ENCODE measurements at places on chromosomes 13 and 19.

DNA sequence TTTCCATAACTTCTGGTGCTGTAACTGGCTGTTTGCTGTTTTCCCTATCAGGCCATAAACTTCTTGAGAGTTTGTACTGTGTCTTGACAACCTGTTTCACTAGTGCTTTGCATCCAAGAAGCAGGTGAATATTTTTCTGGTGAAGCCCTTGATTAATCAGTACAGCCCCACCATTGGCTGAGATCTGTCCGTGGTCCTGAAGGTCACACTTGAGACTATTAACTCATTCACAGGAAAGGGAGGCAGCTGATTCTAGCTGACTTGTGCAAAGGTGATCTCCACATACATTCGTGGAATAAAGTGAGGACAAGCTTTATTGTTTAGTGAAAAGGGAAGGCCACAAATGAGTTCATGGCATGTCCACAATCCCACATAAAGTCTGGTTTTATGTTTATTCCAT lies 61.4 kb upstream of the ZNF835 start:
- no peak for DNase-seq

DNA sequence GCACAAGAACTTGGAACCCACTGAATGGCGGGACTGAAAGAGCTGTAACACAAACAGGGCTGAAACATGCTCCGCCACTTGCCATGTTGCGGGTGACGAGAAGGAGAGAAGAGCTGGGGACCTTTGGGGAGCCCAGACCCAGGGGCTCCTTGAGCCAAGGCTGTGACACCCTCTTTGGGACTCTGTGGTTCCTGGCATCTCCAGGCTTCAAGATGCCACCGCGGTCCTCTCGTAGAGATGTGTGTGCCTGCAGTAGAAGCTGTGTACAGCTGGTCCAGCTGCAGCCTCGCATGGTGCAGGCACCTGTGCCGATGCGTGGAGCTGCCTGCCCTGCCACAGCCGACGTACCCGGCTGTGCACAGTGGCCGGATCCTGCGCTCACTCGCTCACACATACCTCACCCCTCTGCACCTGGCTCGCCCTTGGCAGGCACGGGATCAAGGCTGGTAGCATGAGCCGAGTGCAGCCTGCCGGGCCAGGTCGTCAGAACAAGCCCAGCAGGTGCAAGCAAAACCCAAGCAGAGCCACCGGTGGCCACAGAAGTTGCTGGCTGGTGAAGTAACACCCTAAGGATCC lies 1385.8 kb downstream of the PCDH9 start:
- no peak for DNase-seq

DNA sequence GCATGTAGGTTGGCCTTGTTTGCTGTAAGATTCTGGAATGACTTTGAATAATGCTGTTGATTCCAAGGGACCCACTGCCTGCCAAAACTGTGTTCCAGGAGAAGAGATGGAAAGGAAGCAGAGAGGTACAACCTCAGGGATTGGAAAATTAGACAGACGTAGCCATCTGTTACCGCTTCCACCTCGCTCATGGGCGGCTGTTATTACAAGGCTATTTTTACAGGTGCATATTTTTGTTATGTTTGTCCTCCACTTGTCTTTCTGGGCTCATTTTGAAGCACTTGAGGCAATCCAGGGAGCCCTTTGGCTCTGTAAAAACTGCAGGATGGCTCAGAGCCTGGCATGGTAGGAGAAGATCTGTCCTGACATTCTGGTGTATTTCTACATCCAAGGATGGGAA lies 276.4 kb upstream of the TMTC4 start:
- DNase-seq, result no peak

GRCh38 chr13:110485604-110486003 lies 75.9 kb downstream of the RAB20 start:
- DNase-seq, result no peak

GRCh38 chr19:19321141-19321577 lies 530 bp downstream of the MAU2 start:
- peak; percentile 38 for DNase-seq

- peak; percentile 9 for DNase-seq
These were observed 693.7 kb downstream of the UQCRFS1 start for GRCh38 chr19:28519218-28519779.

DNA sequence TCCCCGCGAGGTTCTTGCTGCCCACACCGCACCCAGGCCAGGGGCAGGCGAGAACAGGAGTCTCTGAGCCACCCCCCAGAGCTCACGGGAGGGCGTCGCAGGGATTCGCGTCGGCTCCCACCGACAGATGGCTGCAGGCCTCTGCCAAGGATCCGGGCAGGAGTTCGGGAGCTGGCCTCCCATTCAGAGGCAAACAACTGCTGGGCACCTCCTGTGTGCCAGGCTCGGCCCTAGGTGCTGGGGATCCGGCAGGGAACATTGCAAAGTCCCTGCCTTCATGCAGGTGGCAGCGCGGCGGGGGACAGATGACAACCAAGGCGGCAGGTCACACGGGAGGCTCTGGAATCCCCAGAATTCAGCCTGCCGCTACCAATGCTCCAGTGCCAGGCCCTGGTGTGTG lies 25.3 kb downstream of the LRRC4B start:
- no peak for DNase-seq

DNA sequence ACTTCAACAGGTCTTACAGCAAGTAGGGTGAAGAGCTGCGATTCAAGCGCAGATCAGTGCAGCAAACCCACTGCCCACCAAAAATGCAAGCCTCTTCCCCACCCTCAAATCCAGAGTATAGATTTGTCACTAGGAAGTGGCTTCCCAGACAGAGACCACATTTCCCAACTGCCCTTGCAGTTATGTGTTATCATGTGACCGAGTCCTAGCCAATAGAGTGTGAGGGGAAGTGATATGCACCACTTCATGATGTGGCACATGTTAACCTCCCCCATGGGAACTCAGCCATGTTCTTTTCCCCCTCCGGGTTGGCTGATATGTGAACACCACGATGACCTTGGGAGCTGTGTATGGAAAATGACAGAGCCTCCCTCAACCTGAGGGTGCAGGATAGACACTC lies 50.8 kb downstream of the MBD3L2B start:
- DNase-seq, result peak; percentile 76

DNA sequence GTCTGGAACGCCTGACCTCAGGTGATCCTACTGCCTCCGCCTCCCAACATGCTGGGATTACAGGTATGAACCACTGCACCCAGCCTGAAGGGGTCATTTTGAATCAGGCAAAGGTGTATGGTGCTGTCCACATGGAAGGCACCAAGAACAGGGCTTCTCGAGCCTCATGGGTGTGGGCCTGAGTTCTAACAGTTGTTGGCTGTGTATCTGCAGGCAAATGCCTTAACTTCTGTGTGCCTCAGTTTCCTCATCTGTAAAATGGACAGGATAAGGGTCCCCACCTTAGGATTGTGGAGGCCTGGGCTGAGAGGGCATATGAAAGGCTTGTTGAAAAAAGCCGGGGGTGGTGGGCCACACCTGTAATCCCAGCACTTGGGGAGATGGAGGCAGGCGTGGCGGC lies 9.2 kb downstream of the AP1M2 start:
- no peak for DNase-seq

GRCh38 chr19:3710265-3710812 lies 2.2 kb downstream of the TJP3 start:
- DNase-seq, result peak; percentile 94

GRCh38 chr13:101149735-101150384 lies 266.4 kb downstream of the NALCN start:
- DNase-seq, result no peak

- DNase-seq, result no peak
These were observed 21.6 kb upstream of the FNDC3A start for GRCh38 chr13:48954081-48954480.

DNA sequence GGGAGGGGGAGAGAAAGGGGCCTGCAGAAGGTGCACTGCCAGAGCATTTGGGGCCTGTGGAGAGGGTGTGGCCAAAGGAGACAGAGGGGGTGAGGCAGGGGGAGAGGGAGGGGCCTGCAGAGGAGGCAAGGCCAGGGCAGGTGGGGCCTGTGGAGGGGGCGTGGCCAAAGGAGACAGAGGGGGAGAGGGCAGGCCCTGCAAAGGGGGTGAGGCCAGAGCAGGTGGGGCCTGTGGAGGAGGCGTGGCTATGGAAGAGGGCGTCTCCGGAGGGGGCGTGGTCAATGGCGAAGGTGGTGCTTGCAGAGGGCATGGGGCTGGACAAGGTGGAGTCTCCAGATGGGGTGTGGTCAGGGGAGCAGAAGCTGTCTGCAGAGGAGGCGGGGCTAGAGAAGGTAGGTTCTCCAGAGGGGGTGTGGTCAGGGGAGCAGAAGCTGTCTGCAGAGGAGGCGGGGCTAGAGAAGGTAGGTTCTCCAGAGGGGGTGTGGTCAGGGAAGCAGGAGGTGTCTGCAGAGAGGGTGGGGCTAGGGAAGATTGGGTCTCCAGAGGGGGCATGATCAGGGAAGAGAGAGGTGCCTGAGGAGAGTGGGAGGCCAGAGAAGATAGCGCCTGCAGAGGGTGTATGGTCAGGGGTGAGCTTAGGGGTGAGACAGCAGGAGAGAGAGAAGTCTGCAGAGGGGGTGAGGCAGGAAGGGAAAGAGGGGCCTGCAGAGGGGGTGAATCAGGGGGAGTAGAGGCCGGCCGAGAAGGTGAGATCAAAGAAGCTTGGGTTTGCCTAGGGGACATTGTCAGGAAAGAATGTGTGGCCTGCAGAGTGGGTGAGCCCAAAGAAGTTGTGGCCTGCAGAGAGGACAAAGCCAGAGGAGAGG lies 3.4 kb downstream of the PRR36 start:
- DNase-seq, result peak; percentile 28

DNA sequence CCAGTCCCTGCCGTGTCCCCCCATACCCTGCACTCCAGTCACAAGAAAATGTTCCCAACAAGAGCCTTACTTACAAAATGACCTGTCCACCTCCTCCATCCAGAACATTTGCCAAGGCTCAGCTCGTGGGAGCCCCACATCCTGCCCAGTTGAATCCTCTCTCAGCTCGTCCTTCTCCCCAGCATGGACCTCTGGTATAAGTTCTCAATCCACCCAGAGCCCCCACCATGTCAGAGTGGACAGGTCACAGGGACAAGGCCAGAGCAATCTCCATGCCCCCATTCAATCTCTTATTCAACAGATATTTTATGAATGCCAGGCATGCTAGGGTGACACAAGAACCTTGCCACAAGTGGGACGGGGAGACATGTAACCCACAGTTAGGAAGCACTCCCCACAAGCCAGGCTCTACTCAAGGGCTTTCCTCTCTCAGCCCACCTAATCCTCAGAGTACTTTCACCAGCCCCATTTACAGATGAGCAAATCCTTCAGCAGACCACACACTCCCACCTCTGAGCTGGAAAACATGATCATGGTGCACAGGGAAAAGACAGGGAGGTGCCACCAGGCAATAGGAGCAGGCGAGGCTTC lies 15.1 kb downstream of the DEDD2 start:
- peak; percentile 72 for DNase-seq

DNA sequence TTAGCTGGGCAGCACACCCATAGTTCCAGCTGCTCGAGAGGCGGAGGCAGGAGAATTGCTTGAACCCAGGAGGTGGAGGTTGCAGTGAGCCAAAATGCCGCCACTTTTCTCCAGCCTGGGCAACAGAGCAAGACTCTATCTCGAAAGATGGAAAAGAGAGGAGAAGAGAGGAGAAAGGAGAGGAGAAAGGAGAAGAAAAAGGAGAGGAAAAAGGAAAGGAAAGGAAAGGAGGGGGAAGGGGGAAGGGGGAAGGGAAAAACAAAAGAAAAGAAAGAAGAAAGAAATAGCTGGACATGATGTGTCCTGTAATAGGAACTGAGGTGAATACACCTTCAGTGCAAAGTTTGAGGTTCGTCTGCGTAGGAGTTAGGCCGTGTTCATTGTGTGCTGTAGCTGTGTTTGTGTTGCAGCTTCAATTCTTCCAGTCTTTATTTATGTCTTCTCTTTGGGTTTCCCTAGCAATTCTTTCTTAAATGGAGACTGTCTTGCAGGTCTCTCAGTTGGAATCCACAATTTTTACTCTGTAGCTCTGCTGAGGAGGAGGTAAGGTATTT lies 13.4 kb downstream of the ZNF607 start:
- DNase-seq, result no peak

DNA sequence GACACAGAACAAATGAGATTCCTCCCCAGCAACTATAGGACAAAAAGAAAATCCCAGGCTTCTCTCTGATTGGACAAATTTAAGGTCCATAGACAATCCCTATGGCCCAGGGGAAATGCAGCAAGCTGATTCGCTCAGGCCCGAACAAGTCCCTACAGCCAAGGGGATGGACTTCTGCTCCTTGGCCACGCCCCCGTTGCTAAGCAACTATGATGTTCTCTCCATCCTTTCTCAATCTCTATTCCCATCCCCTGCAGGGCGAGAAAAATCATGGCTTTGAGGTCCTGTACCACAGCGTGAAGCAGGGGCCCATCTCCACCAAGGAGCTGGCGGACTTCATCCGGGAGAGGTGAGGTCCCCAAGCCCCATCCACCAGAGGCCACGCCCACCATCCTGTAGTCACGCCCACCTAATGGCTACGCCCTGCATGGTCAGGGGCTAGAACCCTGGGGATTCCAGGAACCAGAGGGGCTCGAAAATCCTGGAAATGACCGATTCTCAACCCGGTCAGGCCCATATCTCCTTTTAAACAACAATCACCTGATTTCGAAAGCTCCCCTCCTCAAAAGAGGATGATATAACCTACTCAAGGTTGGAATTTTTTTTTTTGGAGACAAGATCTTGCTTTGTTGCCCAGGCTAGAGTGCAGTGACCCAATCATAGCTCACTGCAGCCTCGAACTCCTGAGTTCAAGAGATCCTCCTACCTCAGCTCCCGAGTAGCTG lies 11.4 kb downstream of the FCHO1 start:
- DNase-seq, result peak; percentile 68

DNA sequence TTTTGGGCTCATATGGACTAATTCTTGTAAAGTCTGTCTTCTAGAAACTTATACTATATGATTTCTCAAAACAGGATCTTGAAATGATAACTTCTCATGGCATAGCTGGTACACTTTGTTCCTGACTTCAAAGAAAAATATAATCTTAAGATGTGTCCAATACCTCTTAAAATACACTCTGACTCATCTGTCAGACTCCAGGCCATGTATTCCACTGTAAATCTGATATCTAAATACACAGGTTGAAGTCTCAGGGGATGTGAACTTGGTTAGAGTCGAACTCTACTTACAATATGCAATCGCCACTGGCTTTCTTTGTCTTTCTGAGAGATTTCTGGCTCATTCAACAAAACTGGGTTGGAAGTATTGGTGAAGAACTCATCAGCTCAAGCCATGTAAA lies 99.8 kb downstream of the LACC1 start:
- DNase-seq, result no peak
